GM12878 (cell line): ENCODE measurements at places on chromosomes 5 and 9.

GRCh38 chr9:129124506-129125069 is 13.4 kb downstream of the PTPA start:
- no peak for DNase-seq

DNA sequence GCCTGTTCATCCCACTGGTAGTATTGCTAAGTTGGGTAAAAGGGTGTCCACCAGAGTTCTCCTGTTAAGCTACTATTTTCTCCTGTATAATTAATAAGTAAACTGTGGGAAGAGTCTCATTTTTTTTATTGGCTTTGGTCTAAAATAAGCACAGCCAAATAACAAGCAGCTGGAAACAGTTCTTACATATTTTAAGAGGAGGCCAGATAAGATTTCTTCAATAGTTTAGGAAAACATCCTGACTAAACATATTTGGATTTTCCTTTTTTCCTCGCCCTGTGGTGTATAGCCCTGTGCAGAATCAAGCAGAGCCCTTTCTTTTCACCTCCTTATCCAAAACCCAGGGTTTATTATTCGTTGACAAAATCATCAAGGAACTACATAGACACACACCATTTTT is 122.2 kb upstream of the ZNF608 start:
- DNase-seq: no peak

GRCh38 chr9:134564431-134565170 is 77.0 kb upstream of the COL5A1 start:
- DNase-seq: no peak

GRCh38 chr5:126488443-126489065 is 65.3 kb downstream of the GRAMD2B start:
- no peak for DNase-seq

DNA sequence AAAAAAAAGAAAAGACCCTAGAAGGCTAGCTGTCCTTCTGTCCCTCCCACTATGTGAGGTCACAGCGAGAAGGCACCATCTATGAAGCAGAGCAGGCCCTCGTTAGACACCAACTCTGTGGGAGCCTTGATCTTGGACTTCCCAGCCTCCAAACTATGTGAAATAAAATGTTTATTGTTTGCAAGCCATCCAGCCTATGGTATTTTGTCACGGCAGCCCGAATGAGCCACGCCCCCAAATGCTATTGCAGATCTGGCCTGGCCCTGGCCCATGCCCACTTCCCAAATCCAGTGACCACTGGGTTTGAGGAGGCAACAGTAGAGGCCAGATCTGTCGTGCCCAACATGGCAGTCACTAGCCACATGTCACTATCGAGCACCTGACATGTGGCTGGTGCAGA is 10.8 kb downstream of the STK10 start:
- DNase-seq: no peak
